LHCN-M2 (cell line): ENCODE measurements at places on chromosomes 1 and 21. TPM values are rescaled to one million over a fixed set of nuclear protein-coding genes. Genes with fewer than 3 reads are reported as not detected.
A peak's percentile ranks its signal among the peaks of the same experiment; 100 is the strongest.

- DNase-seq, result peak; percentile 42
Observed at GRCh38 chr1:170296642-170297041, 150.9 kb downstream of the NTMT2 start.

DNA sequence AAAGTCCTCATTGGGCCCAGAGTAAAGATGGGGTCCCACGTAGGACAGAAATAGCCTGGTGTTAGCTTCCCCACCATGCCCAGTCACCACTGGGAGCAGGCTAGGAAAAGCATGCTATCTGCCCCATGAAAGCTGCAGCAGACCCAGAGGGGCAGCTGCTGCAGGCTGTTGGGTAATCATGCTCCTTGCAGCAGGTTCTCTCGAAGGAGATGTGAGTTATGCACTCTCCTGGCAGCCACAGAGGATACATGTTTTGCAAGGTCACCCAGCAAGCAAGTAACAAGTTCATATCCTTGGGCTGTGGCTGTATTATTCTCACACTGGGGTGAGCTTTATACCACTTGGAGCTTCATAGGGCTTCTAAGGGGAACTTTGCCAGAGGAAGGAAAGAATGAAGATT is 9.1 kb upstream of the HEYL start:
- DNase-seq, result peak; percentile 81

GRCh38 chr1:33169290-33170055 is 12.4 kb downstream of the TRIM62 start:
- DNase-seq, result no peak

DNA sequence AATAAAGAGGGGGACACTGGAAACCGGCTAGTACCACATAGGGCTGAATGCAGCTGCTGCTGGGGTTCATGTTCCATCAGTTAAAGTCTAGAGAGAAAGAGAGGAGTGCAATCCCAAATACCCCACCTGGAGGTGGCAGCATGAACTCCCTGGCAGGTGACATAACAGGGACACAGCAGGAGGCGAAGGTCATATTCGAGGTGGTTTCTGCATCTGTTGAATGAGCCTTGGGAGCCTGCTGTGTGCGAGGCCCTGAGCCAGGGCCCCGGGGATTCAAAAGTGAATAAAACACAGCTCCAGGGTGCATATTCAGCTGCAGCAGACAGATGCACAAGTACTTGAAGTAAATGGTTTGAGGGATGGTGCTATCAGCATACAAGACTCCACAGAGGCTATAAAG is 456.8 kb downstream of the SETD4 start:
- DNase-seq, result no peak

DNA sequence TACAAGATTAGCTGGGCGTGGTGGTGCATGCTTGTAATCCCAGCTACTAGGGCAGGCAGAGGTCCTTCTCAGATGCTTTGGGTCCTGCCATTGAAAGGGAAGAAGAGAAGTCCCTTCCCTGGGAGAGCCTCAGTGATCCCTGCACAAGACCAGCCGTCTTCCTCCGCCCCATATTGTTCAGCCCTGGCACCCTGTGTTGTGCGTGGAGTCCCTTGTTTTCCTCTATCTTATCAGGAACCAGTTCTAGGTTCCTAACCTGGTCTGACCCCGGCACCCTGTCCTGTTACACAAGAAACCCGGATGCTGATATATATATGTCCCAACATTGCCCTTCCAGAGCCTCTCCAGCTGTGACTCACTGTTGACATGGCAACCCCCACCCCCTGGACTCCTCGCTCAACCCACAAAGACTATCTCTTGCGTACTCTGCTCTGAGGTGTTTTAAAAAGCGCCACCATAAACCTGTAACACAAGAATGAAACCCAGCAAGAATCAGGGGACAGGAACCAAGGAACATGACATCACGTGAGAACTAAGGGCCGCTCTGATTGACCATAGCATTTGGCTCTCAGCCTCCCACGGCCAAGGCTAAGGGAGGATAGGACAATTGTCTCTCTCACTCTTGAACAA is 4.8 kb downstream of the MX2 start:
- peak; percentile 69 for DNase-seq

The AMPD1 gene
- total RNA-seq, result 0.11 TPM in 1 of 2 replicates, not detected in the other
